ENCODE measurements at places on chromosomes 3 and 15. TPM values are rescaled to one million over a fixed set of nuclear protein-coding genes. Genes with fewer than 3 reads are reported as not detected.

DNA sequence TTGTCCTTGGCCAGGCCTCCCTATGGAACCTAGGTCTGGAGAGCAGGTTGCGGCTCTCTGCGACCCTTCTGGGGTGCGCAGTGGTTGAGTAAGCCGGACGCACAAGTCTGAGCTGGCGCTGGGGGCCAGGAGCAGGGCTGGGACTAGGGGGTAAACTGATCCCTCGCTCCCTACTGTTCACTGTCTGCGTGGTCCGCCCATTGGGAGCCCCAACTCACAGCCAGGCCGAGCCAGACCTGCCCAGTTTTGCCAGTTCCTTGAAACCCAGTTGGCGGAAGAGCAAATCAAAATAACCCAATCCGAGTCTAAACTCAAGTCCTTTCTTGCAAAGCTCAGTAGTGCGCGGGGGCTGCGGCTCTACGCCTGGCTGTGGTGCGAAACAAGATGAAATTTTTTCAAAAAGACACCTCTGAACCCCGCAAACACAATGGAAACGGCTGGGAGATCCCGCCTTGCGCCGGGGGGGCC lies 17.5 kb downstream of the RGMA start:
- DNase-seq, result no peak

DNA sequence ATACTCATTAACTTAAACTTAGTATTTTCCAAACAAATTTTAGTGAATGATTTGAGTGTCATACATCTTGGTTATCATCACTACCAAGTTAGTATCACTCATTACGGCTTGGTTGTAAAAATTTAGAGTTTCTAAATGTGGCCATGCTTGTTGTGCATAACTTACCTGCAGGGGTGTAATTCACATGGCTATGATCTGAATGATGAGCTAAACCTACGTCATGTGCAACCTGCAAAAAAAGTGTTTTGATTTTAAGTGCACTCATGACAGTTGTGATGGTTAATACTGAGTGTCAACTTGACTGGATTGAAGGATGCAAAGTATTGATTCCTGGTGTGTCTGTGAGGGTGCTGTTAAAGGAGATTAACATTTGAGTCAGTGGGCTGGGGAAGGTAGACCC lies 17.6 kb upstream of the CLDN16 start:
- DNase-seq, result no peak

The TGM5 gene
- 0.32 TPM for total RNA-seq

The TRIM42 gene
- total RNA-seq, result not detected

All from lower lobe of right lung (tissue), 2 donors.